NCI-H526 treated with DMSO at 0.1 percent for 48 hours (cell line): ENCODE measurements at places on chromosomes 16 and 17.

- DNase-seq = no peak
Measured at GRCh38 chr16:88591577-88592021, 21.4 kb downstream of the ZC3H18 start.

DNA sequence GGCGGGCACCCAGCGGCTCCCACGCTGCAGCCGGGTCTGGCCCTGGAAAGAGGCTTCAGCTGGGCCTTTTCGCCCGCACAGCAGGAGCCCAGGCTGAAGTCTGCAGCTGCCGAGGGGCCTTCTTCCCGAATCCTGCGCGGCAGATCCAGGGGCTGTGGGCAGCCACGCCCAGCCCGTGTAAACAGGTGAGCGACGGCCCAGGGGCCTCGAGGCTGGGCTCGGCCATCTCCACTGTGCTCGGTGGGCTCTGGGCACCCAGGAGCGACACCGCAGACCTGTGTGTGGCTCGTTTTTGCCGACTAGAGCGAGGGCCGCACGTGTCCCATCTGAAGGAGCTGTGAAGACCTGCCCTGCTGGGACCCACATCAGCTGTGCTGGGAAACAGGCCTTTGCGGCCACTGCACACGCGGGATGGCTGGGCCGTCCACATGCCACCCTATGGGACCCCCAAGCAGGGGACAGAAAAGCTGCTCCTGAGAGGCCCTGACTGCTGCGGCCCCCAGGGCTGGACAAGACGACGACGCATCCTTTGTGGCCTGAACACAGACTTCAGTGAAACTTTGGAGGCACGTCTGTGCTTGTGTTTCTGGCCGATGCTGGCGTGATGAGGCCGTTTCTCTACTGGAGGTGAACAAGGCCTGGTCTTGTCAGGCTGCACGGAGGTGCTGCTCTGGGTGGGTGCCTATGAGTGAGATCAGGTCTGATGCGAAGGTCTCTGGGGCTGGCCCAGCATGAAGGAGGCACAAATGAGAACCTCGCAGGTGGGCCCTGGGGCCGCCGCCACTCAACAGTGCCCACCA lies 5.2 kb upstream of the APRT start:
- no peak for DNase-seq

DNA sequence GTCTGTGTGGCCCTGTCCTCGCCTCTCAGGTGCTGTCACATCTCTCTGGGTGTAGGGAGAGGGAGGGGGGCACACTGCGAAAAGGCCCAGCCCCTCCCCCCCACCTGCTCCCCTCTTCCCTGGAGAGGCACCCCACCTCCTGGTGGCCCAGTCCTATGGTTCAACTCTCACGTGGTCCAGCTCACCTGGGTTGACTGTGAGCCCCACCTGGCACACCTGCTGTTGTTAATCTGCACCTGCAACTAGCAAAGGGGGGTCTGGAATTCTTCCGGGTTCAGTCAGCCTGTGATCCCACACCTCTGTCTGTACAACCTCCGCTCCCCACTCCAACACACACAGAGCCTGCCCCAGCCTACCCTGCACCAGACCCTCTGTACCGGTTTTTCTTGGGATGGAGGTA lies 2.0 kb upstream of the SYNGR2 start:
- no peak for DNase-seq

DNA sequence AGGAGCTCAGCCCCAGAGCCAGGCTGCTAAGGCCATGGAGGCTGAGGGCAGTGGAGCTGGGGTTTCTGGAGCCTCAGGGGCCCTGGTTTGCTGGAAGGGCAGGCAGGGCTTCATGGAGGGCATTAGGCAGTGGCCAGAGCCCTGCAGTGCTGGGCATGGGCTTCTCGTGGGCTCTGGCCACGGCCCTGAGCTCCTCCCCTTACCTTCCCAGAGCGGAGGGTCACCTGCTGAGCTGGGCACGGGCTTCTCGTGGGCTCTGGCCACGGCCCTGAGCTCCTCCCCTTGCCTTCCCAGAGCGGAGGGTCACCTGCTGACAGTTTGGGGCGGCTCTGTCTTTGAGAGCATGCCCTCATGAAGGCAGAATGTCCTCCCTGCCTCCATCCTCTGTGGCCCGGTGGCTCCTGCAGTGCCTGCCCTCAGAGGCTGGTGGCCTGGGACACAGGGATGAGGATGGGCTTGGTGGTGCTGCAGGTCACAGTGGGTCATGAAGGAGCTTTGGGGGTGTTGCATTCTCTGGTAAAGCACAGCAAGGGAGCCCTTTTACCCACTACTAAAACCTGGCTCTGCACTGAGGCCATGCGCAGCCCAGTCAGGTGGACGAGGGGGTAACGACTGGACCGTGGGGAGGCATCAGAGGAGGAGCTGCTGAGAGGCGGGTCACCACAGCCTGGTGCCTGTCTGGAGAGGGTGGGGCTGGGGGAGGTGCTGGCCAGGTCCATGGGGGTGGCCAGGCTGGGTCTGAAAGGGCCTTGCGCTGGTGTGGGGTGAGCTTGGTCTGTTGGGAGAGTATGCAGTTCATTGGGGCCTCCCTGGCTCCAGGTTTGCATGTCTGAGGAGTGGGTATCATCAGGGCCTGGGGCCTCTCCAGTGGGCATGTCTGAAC lies 2.9 kb upstream of the RNPS1 start:
- no peak for DNase-seq

- DNase-seq = no peak
Measured at GRCh38 chr16:84356591-84357116, 11.7 kb upstream of the ATP2C2 start.

DNA sequence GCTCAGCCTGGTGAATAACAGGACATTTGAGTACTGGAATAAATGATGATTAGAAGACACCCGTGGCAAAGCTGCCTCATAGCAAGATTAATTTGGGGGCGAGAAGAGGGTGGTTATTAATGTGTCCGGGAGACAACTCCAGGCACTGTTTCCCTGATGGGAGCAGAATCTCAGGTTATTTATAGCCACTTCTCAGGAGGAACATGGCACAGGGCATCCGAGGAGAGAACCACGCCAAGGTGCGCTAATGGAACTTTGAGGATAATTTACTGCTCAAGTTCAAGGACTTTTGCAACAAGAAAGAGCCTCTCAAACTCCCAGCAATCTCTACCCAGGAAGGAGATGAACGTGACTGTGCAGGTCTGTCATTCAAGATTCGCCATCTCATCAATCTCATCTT lies 362.5 kb upstream of the ERCC4 start:
- no peak for DNase-seq

DNA sequence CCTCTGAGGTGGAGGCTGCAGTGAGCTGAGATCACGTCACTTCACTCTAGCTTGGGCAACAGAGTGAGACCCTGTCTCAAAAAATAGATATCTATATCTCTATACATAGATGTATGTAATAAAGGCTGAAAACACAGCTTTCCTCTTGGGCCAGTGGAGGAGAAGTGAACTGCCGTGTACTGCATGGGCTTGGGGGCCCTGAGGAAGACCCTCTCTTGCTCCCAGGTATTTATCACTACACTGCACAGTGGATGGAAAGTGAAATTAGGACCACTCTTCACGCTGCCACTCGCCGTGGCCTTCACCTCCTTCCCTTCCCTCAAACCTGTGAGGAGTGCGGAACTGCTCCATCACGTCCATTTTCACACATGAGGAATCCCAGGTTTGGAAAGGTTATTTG lies 68.8 kb upstream of the SIAH1 start:
- no peak for DNase-seq

- no peak for DNase-seq
Measured at GRCh38 chr17:44527102-44527501, 23.9 kb upstream of the GPATCH8 start.

DNA sequence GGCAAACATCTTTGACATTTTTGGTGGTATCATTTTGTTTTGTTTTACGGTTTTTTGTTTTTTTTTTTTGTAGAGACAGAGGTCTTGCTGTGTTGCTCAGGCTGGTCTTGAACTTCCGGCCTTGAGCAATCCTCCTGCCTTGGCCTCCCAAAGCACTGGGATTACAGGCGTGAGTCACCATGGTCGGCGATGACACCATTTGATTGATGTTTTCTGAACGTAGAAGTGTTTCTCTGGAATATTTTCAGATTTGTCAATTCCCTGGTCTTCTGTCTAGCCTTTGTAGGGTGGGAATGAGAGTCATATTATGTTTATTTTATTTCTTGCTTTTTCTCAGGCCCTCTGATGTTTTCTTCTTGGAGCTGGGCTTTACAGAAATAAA lies 32.2 kb upstream of the BRD7 start:
- DNase-seq = no peak

- DNase-seq = no peak
Measured at GRCh38 chr16:14378689-14379467, 251.2 kb downstream of the PARN start.

DNA sequence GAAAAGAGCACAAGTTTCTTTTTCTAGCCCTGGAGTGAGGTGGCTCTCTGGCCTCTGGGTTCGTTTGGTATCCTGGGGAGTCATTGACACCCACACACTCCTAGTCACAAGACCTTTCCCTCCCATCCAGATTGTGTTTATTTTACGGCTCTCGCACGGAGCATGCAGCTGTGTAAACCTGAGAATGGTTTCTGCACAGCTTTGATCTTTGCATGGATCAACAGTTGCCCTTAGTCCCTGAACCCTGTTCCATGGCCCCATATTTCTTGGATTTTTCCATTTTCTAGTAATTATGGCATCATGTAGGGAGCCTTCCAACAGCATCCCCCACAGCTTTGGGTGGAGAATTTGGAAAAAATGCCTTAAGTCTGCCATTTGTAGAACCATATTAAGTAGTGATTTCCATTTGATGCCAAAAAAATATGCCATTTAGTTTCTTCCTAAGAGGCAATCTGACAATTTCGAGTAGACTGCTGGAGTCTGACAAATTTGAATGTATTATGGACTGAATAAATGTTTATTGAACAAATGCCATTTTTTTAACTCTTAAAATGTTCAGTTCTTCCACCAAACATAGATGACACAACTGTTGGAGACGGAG lies 197.7 kb downstream of the WWOX start:
- DNase-seq = no peak

DNA sequence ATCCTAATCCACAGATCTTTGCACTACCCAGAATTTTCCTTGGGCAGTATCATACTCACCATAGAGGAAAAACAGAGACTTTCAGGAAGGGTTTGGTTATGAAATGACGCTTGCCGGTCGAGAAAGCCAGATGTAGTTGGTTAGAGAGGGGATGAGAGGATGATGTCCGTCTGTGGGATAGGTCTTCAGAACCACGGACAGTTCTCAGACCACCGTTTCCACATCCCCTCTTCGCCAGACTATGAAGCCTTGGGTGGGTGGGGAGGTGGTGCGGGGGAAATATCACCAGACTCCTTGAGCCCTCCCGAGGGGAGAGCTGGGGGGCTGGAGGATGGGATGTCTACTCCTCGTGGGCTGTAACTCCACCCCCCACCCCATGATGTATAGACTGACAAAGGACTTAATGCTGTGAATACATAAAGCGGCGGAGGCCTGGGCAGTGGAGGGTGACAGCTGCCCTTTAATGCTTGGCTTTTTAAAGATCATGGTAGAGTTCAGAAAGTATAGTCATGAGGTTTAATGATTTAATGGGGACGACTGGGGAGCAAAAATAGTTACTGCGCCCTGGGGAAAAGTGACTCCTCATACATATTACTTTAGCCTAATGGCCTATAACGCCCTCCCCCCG lies 96.6 kb downstream of the MRM1 start:
- DNase-seq = no peak

- DNase-seq = peak; percentile 6
Measured at GRCh38 chr16:67260426-67261063, 11.8 kb downstream of the SLC9A5 start.

GRCh38 chr17:82216301-82217119 lies 3.9 kb upstream of the CCDC57 start:
- DNase-seq = no peak

DNA sequence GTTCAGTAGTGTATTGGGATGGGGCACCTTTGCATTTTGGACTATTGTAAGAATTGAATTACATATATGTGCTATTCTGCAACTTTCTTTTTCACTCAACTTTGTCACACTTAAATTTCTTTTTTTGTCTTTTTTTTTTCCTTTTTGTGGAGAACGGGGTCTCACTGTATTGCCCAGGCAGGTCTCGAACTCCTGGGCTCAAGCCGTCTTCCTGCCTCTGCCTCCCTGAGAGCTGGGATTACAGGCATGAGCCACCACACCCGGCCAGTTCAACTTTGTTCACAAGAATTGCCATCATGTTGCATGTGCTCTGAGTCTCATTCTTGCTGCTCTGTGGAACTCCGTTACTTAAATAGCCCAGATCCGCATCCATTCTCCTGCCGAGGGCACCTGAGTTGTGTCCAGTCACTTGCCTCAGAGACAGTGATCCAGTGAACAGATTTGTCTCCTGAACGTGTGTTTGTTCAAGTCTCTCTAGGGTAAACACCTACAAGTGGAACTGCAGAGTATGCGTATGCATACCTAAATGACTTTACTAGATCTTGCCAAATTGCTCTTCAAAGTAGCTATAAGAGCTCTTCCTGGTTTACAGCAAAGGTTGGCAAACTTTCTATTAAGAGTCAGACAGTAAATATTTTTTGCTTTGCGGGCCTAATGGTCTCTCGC lies 3.4 kb upstream of the SLC38A10 start:
- no peak for DNase-seq

DNA sequence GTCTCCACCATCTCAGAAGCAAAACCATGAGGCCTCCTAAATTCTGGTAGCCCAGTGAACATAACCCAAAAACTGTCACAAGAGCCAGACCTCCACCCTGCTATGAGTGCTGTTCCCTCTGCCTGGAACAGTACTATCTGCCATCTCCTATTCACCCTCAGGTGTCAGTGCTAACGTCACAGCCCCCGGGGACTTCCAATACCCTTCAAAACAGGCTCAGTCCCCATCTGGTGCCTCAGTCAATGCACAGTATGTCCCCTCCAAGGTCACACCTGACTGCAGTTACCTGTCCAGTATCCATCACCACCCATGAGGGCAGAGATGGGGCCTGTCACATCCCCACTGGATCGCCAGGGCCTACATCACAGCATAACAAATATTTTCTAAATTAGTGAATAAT lies 11.5 kb downstream of the CREBBP start:
- no peak for DNase-seq

GRCh38 chr17:73300392-73300791 lies 11.4 kb downstream of the CDC42EP4 start:
- DNase-seq = no peak

- no peak for DNase-seq
Measured at GRCh38 chr16:27463741-27464591, 62.0 kb downstream of the IL21R start.
